Dermis microvascular lymphatic vessel endothelial cell (primary cell): ENCODE measurements at places on chromosomes 1 and 21. TPM values are rescaled to one million over a fixed set of nuclear protein-coding genes. Genes with fewer than 3 reads are reported as not detected.

HMGCS2 gene
- not detected in 2 replicates for total RNA-seq

SPATA45 gene
- not detected in 2 replicates for total RNA-seq

PTPN22 gene
- total RNA-seq, result under 0.01 and 0.26 TPM in 2 replicates

C1QB gene
- total RNA-seq, result not detected in 2 replicates

BCL2L15 gene
- total RNA-seq, result 0.13 TPM in 2 replicates

NUP210L gene
- under 0.01 TPM in 2 replicates for total RNA-seq

GPR25 gene
- not detected in 2 replicates for total RNA-seq

DCDC2B gene
- not detected in 2 replicates for total RNA-seq

KIF14 gene
- 2.1 and 7.4 TPM in 2 replicates for total RNA-seq

KCNJ9 gene
- not detected in 2 replicates for total RNA-seq

UTS2 gene
- not detected in 2 replicates for total RNA-seq

PCAT6 gene
- 0.13 and 0.25 TPM in 2 replicates for total RNA-seq

EDARADD gene
- under 0.01 TPM in 2 replicates for total RNA-seq

MEX3A gene
- total RNA-seq, result 3.6 and 7.0 TPM in 2 replicates

OR10J1 gene
- total RNA-seq, result not detected in 2 replicates

IGSF3 gene
- 28.4 and 53.7 TPM in 2 replicates for total RNA-seq

SLC25A44 gene
- 9.0 and 15.6 TPM in 2 replicates for total RNA-seq

NBPF8 gene
- 5.5 and 9.2 TPM in 2 replicates for total RNA-seq

AMPD1 gene
- total RNA-seq, result not detected in 2 replicates

CAPN9 gene
- total RNA-seq, result under 0.01 TPM in 1 of 2 replicates, not detected in the other

ATP1A4 gene
- total RNA-seq, result not detected in 2 replicates

ASCL5 gene
- not detected in 2 replicates for total RNA-seq

RIMS3 gene
- 0.38 and 0.39 TPM in 2 replicates for total RNA-seq

CHAF1B gene
- total RNA-seq, result 1.6 and 3.3 TPM in 2 replicates

KRTAP19-1 gene
- total RNA-seq, result not detected in 2 replicates

LMOD1 gene
- total RNA-seq, result under 0.01 TPM in 1 of 2 replicates, not detected in the other

SYTL1 gene
- total RNA-seq, result under 0.01 and 0.13 TPM in 2 replicates

DNASE2B gene
- not detected in 2 replicates for total RNA-seq

OR2T35 gene
- total RNA-seq, result not detected in 2 replicates

SPRR2G gene
- not detected in 2 replicates for total RNA-seq
